Chondrocyte (in vitro differentiated cells): ENCODE measurements at places on chromosomes 2 and 18. TPM values are rescaled to one million over a fixed set of nuclear protein-coding genes. Genes with fewer than 3 reads are reported as not detected.

Gene TUBB8B
- not detected in 3 replicates for total RNA-seq

Gene CNRIP1
- 23.4 to 25.9 TPM (median 24.7 TPM) in 3 replicates for total RNA-seq

Gene SIX3
- total RNA-seq = not detected in 3 replicates

GRCh38 chr18:57052173-57052572 is 94.7 kb upstream of the BOD1L2 start:
- DNase-seq = no peak

DNA sequence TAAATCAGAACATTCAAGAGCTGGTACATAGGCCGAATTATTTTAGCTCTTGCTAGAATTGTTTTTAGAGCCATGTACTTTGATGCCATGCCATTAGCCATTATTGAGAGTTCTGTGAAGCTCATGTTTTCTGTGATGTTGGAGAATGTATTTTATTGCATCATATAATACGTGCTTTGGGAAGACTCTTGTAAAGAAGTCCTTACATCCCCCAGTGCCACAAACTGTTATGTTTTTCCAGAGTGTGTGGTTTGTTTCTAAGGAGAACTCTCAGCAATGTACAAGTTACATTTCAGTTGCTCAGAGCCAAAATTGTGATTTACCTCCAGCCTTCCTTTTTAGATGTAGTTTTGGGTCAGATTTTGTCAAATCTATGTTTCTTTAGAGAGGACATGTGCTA is 148.6 kb downstream of the HAUS1 start:
- DNase-seq = no peak

GRCh38 chr2:45753381-45753780 is 101.9 kb downstream of the PRKCE start:
- no peak for DNase-seq

DNA sequence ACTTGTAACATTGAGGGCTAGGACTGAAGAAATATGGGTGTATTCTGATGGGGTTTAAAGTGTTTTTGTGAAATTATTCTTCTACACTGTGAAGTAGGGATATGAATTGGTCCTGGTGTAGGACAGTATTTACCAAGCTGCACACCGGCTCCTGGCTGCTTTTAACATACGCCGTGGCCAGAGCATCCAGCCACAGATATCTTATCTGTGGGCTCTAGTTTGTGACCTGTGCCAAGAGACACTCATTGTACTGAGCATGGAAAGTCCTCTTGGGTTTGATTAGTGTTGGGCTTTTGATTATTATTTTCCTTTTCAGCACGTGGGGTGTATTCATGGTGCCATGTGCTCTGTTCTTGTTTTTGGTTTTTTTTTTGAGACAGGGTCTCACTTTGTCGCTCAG is 8.0 kb downstream of the USP39 start:
- no peak for DNase-seq
